Naive thymus-derived CD4-positive, alpha-beta T cell (primary cell): ENCODE measurements at places on chromosomes 12 and 14. TPM values are rescaled to one million over a fixed set of nuclear protein-coding genes. Genes with fewer than 3 reads are reported as not detected.

The CLEC4D gene
- not detected for polyA plus RNA-seq

The TMTC1 gene
- polyA plus RNA-seq, result not detected

The KRT82 gene
- polyA plus RNA-seq, result not detected

The PROX2 gene
- polyA plus RNA-seq, result 0.06 TPM

The SNW1 gene
- 59.6 TPM for polyA plus RNA-seq

The CACNB3 gene
- polyA plus RNA-seq, result 1.5 TPM

The PRB2 gene
- not detected for polyA plus RNA-seq

The CISTR gene
- polyA plus RNA-seq, result not detected

The TMEM106C gene
- polyA plus RNA-seq, result 57.3 TPM

The RBM19 gene
- polyA plus RNA-seq, result 19.3 TPM
